ENCODE measurements at places on chromosomes 6 and 20. TPM values are rescaled to one million over a fixed set of nuclear protein-coding genes. Genes with fewer than 3 reads are reported as not detected.

GRCh38 chr6:144211160-144211559, 60.8 kb downstream of the STX11 start:
- H3K4me1 ChIP-seq = peaks cover 9% of the 10 kb centered on the region
- H3K36me3 ChIP-seq = no peaks in the 10 kb centered on the region
- no peak overlapping the region for H3K4me3 ChIP-seq
- H3K27ac ChIP-seq = no peak overlapping the region
- no peaks in the 10 kb centered on the region for H3K27me3 ChIP-seq

DNA sequence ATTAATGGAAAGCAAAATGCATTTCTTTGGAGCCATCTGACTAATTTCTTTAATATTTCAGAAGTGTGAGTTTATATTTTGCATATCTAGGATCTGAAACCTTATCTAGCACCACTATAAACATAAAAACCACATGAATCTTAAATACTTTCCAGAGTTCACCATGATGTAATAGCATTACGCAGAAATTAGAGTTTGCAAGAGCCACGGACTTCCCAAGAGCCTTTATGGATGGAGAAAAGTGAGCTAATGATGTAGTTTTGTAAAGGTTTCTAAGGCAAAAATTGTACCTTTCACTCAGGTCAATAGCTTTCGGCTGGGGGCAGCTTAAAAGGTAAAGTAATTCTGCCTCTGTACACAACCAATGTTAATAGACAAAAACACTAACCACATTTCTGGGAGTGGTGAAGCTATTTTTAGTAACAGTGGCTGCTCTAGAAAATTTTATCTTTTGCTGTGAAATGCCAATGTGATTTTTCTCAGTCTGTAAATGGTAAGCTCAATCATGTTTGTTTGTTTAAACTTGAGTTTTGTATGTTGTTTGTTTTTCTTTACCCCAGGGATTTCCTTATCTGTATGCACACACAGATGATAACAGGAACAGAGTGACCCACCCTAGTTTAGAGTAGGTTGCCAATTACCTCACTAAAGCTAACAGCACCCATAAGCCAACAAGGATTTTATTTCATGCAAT, 80.5 kb downstream of the FILIP1 start:
- no peak overlapping the region for H3K27ac ChIP-seq
- H3K4me1 ChIP-seq = peaks cover 7% of the 10 kb centered on the region
- no peaks in the 10 kb centered on the region for H3K36me3 ChIP-seq

DNA sequence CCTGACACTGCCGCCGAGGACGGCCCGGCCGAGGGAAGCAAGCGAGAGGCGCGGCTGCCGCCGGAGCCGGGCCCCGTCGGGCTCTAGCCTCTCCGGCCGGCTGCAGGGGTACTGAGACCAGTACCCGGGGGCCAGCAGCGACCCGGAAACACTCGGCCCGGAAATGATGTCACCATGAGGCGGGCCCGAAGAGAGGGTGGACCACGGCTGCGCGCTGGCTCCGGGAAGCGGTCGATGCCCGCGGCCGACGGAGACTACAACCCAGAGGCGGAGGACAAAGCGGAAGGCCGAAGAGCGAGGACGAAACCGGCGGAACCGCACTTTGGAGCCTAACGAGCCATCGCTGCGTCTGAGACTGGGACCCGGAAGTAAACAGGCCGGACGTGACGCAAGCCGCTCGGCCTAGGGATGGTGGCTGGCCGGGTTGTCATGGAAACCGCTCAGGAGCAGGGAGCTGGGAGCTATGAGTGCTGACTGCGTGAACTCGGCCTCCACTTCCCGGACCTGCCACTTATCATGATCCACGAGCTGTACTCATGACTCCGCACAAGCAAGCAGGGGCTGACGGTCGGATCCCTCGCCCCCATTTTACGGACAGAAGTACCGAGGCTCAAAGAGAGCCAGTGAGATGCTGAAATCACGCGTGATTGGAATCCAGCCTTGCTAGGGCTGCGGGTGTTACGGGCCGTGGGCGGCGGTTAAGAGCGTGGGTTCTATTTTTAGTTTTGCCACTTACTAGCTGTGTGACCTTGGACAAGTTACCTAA, at the start of gene SPATA2:
TSS of gene SPATA2 (minus strand) at position 150 of the 766 bp plus-strand sequence. CDS start 7,039 bp downstream, outside the sequence.
- H3K27me3 ChIP-seq = no peaks in the 10 kb centered on the region
- H3K36me3 ChIP-seq = no peaks in the 10 kb centered on the region

The PLG gene
- not detected for polyA plus RNA-seq

- peaks cover 18% of the 10 kb centered on the region for H3K36me3 ChIP-seq
- peak overlapping the region; percentile 52 for H3K4me3 ChIP-seq
- DNase-seq = no peak
- H3K27ac ChIP-seq = peak overlapping the region; percentile 84
These were observed 109.6 kb downstream of the RTN4IP1 start for GRCh38 chr6:106519460-106520394.

All from SK-N-SH (cell line).